Stimulated activated CD4-positive, alpha-beta T cell treated with anti-CD3 and anti-CD28 coated beads, Interleukin-1b, Interleukin-23, amount 100 ng/mL, for 1 hour (primary cell): ENCODE measurements at places on chromosomes 2 and 18.

DNA sequence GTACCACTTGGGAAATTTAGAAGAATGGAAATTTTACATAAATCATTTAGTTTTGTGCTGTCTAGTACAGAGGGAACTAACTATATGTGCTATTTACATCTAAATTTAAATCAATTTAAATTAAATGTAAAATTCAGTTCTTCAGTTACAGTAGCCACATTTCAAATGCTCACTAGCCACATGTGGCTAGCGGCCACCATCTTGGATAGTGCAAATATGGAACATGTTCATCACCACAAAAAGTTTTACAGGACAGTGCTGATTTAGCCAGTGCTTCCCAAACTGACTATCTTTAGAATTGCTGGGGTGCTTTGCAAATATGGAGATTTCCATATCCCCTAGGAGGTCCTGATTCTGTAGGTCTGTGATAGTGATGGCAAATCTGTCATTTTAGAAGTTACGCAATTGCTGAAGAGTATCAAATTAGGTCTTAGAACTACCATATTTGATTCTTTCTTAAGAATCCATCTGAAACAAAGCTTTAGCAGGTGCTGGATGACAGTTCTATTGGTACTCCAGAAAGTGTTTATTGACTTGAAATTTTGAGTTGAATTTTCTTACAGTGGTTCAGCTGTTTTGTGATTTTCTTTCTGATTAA, 12.8 kb downstream of the EHBP1 start:
- no peak for DNase-seq

GRCh38 chr2:2566396-2567323, 235.6 kb upstream of the MYT1L start:
- DNase-seq = no peak

DNA sequence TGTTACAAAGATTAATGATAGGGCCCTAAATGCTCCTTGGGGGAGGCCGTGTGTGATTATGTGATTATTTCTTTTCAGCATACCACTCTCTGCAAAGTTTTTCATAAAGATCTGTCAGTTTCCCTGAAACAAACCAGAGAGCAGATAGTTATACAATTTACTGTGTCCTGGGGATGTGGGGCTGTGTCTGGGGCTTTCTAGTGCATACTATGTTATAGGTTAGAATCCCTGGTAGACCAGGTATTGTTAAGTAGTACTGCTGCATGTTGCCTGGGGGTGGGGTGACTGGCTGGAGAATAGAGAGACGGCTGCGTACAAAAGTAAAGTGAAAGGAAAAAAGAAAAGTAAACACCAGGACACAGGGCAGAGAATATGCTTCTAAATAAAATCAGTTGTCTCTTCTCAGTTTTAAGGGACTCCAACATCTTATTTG, 3.3 kb upstream of the CCBE1 start:
- DNase-seq = no peak

GRCh38 chr18:51621113-51621863, 423.8 kb upstream of the MEX3C start:
- no peak for DNase-seq

- no peak for DNase-seq
Measured at GRCh38 chr2:179602452-179602851, 259.0 kb downstream of the ZNF385B start.

GRCh38 chr2:1950474-1950873, 206.2 kb upstream of the PXDN start:
- no peak for DNase-seq

DNA sequence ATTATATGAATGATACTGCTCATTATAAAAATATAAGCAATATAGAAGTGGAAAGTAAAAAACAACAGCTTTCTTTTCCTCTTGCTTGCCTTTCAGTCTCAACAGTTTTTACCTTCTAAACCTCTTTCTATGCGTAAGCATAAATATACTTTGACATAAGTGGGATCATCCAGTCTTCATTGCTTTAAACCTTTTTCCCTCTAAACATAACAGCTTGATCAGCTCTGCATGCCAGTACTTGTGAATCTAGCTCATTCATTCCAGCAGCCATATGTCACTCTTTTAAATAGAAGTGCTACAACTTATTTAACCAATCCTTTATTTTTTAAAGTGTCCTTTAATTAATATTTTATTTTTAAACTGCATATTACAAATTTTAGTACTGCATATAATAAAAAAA, 88.1 kb downstream of the TTC27 start:
- DNase-seq = no peak

GRCh38 chr2:86807133-86807467, 16.4 kb upstream of the CD8A start:
- DNase-seq = no peak

- DNase-seq = no peak
Measured at GRCh38 chr18:48693625-48694262, 154.9 kb downstream of the CTIF start.

- no peak for DNase-seq
Measured at GRCh38 chr2:118294063-118294462, 205.8 kb downstream of the INSIG2 start.

DNA sequence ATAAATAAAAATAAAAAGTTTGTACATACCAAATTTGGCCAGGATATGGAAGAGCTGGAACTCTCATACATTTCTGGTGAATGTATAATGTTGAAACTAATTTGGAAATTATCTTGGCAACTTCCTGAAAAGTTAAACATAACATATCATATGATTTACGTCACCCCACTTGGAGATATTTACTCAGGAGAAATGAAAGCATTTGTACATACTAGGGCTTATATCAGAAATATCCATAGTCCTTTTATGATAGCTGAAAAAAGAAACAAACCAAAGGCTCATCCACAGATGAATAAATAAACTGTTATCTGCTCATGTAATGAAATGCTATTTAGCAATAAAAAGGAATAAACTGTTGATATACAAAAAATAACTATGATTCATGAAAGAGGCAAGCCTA, 318.2 kb upstream of the NRXN1 start:
- no peak for DNase-seq

GRCh38 chr18:37298816-37299215, 266.8 kb downstream of the CELF4 start:
- no peak for DNase-seq

DNA sequence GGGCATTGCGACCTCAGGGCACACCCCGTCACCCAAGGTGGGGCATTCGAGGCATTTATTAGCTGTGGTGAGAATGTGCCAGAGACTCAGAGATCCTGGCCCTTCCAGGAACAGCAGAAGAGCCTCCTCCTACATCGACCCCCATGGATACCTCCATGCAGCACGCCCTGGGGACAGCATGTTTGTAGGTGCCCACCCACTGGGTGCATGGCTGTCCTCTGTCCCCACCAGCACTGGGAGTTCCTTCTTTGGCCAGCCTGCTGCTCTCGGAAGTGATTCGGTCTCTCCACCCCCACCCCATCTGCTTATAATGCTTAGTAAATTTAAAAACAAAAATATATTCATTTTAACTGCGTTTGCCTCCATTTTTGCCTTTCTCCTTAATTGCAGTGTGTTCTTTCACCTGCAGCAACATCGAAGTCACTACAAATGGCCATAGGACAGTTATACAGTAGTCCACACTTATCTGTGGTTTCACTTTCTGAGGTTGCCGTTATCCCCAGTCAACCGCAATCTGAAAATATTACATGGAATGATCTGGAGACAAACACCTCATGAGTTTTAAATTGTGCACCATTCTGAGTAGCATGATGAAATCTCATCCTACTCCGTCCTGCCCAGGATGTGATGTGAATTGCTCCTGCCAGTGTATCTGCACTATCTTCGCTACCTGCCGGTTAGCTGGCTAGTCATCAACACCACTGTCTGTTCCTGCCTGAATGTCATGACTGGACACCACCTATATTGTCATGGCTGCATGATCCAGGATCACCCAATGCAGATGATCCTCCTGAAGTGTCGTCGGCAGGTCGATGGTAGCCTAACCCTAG, 29.6 kb upstream of the ZCCHC2 start:
- DNase-seq = no peak

DNA sequence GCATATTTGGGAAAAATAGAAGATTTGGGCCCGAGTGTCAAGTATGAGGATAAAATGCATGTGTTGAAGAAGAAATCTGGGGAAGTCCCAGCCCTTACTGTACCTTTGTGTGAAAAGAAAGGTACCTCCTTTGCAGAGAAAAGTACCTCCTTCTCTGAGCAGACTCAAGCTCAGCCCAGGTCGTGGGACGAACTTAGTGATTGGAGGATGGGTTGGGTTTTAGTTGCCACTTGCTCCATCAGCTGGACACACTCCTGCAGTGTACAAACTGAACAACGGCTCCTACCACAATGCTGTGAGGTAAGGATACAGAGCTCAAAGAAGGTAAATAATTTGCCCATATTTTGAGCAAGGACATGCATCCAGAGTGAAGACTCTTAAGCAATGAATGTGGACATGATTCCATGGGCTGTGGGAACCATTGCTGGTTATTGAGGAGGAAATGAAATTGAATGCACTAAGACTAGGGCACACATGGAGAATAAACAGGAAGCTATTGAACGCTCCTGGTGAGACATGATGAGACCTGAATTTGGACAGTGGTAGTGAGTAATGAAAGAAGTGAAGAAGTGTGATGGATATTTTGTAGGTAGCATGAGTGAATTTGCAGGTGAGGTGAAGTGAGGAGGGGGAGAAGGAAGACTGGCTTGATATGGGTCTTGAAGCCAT, 49.8 kb upstream of the IL1RL1 start:
- no peak for DNase-seq

DNA sequence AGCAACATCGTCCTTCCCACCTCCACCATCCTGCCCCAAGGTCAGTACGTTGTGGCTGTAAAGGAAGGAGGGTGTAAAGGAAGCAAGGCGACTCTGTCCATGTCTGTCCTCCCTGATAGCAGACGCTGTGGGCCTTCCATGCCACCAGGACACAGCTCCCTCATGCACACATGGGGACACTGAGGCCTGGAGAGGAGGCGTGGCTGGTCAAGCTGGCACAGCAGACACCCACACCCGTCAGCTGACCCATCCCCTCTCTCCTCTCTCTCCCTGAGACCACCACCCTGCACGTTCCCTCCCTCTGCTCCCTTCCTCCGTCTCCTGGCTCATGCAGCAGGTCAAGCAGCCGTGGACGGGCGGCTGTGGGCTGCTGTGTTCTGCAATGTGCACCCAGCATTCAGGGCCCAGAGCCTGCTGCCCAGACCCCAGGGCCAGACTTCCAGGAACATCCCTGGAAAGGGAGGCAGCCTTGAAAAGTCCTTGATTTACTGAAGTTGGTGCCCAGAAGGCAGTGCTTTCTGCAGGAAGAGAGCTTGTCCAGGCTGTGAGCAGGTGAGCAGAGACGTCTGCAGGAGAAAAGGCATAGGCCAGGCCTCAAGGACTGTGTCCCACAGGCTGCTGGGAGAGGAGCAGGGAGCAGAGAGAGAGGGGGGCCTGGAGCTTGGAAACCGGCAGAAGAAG, 133.6 kb downstream of the DDX1 start:
- no peak for DNase-seq

DNA sequence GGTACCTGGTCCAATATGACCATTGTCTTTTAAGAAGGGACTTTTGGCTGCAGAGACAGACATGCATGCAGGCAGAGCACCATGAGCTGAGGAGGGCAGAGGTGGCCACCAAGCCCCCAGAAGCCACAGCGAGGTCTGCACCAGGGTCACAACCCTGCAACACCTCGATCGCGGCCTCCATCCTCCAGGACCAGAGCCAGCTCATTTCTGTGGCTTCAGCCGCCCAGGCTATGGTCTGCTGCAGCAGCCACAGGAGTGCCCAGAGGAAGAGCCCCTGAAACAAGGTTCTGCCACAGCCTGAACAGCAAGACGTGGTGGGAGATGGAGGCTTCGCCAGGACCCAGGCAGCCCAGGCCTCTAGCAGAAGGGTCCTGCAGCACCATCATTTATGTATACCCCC, 53.9 kb downstream of the ANKMY1 start:
- DNase-seq = no peak

- no peak for DNase-seq
Measured at GRCh38 chr2:28606986-28607441, 111.2 kb downstream of the PLB1 start.

DNA sequence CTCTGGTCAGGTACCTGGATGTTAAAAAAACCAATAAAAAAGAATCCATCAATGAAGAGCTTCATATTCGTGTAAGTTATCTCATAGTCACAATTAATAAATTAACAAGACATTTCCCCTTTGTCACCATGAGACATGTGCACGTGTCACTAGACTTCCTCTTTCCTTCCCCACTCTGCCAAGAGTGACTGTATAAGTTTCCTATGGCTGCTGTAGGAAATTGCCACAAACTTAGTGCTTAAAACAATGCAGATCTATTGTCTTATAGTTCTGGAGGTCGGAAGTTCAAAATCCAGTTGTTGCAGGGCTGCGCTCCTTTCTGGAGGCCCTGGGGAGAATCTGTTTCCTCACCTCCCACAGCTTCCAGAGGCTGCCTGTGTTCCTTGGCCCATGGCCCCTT, 35.8 kb downstream of the SLC9A4 start:
- no peak for DNase-seq

- no peak for DNase-seq
Measured at GRCh38 chr2:184628051-184628450, 29.7 kb downstream of the ZNF804A start.

GRCh38 chr2:106792671-106793070, 93.3 kb downstream of the ST6GAL2 start:
- no peak for DNase-seq

GRCh38 chr2:121969166-121969565, 213.7 kb downstream of the TSN start:
- no peak for DNase-seq

DNA sequence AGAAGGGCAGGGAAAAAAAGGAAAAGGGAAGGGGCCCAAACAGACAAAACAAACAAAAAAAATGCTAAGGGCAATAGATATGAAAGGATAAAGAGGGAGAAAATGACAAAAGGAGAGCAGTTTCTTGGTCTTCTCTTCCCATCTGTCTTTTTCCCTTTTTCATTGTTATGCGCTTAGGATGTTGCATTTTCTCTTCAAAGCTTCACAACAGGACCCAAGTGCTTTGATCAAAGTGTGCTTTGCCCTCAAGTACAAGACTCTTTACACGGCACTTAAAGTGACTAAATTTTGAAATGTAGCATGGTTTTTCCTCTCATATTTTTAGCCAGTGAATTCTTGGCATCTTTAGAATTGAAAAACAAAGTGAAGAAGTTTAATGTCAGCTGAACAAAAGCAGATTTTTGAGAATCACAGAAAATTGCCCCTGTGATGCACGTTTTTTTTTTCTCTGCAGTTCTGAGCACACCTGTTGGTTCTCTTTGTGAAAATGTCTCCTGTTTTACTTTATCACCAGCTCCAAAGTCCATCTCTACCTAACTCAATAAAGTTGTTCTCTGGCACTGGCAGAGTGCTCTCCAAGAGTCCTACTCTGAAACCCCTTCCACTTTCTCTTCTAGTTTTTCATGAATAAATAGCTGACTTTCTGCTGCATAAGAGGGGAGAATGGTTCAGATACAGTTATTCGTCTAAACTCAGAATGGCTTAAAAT, 126.6 kb downstream of the KCNH7 start:
- no peak for DNase-seq
